ENCODE measurements at places on chromosomes 4 and X.

- DNase-seq, result no peak
Observed at GRCh38 chr4:65344278-65344825, 325.9 kb downstream of the EPHA5 start.

- DNase-seq, result no peak
Observed at GRCh38 chr4:77815636-77816035, 3.5 kb downstream of the CNOT6L start.

DNA sequence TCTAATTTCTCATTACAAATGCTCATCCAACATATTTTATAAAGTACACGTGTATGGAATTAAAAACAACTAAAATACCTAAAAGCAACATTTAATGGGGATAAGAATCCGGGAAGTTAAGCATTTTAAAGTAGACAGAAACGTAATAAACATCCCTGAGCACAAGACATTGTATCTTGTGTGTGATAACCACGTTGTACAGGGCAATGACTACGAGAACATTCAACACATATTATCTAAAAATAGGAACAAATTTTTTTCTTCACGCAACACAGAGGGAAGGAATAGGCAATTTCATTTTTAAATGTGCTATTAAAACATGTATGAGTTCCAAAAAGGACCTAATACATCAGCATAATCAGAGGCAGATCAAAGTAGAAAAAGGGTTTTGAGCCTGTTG is 49.5 kb downstream of the AMMECR1 start:
- DNase-seq, result no peak

DNA sequence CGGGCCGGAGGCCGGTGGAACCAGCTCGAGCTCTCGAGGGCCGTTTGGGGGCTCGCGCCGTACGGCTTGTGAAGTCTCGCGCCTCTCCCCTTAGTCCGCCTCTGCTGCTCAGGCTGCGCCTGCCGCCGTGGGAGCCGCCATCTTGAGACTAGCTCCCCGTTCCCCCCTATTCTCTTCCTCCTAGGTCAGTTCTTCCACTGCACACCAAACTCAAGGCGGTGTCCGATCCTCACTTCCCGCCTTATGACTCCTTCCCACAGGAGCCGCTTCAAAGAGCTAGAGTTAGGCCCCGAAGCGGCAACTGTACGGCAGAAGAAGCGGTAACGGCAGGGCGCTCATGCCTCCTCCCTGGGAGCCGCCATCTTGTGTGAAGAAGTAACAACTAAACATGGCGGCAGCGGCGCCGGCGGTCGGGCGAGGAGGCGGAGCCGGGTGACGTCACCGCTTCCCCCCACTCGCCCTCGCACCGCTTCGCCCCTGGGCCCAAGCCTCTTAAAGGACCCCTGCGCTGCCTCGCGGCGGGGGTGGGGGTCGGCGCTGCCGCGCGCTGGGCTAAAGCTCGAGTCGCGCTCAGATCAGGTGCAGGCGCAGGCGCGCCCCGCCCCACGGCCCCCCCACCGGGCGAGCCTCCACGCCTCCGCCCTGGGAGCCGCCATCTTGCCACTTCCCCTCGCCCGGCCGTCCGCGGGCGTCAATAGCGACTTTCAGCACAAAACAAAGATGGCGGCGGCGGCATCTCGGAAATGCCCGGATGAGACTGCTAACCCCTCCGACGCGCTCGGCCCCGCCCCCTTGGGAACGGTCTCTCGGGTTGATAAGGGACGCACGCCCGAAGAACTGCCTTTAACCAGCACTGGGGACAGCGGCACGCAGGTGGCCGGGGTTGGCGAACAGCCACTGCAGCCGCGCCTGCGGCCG is at the start of gene HCFC1:
Gene HCFC1, minus strand, starts transcription at position 369 of the 918 bp plus-strand sequence. CDS start 978 bp downstream, outside the sequence.
- peak; percentile 95 for DNase-seq

- DNase-seq, result no peak
Observed at GRCh38 chr4:175456131-175456530, 355.9 kb downstream of the GPM6A start.

- DNase-seq, result no peak
Observed at GRCh38 chr4:153514688-153515426, 48.7 kb downstream of the TMEM131L start.
